ENCODE measurements at places on chromosomes 1 and 21. TPM values are rescaled to one million over a fixed set of nuclear protein-coding genes. Genes with fewer than 3 reads are reported as not detected.

GRCh38 chr1:222821239-222821638 lies 6.4 kb downstream of the DISP1 start:
- no peak for DNase-seq

DNA sequence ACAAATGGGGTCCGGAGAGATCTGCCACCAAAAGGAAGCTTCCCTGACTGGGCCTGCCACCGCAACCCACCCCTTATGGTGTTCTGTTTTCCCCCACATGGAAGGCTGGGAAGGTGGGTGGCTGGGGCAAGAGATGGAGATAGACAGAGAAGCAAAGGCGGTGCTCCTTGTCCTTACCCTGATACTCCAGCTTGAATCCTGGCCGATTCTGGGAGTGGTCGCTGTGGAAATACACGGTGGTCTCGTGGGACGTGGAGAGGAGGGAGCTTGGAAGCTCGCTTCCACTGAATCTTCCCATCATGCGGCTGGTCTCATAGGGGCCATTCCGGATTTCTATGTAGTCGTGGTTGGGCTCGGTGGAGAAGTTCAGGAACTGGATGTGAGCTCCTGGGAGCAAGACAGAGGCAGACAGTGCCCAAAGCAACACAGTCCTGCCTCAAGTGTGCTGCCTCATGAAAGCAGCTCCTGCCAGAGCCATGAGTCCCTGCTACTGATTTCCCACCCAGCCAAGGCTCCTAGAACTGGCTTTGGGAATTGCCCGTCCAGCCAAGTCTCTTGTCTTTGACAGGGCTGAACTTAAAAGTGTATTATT lies 138.5 kb downstream of the ZSCAN20 start:
- DNase-seq: no peak

GRCh38 chr1:30787856-30788495 lies 30.4 kb upstream of the LAPTM5 start:
- DNase-seq: no peak

- no peak for DNase-seq
Measured at GRCh38 chr1:209624558-209625549, 27.4 kb downstream of the LAMB3 start.

- no peak for DNase-seq
Measured at GRCh38 chr1:97680894-97681293, 239.9 kb downstream of the DPYD start.

GRCh38 chr1:200985481-200985880 lies 38.0 kb downstream of the KIF21B start:
- DNase-seq: no peak

- DNase-seq: no peak
Measured at GRCh38 chr1:38992412-38993111, 1.5 kb downstream of the AKIRIN1 start.

GRCh38 chr1:202017749-202018467 lies 7.5 kb downstream of the ELF3 start:
- DNase-seq: no peak

- DNase-seq: no peak
Measured at GRCh38 chr21:29196670-29197191, 66.3 kb downstream of the MAP3K7CL start.

DNA sequence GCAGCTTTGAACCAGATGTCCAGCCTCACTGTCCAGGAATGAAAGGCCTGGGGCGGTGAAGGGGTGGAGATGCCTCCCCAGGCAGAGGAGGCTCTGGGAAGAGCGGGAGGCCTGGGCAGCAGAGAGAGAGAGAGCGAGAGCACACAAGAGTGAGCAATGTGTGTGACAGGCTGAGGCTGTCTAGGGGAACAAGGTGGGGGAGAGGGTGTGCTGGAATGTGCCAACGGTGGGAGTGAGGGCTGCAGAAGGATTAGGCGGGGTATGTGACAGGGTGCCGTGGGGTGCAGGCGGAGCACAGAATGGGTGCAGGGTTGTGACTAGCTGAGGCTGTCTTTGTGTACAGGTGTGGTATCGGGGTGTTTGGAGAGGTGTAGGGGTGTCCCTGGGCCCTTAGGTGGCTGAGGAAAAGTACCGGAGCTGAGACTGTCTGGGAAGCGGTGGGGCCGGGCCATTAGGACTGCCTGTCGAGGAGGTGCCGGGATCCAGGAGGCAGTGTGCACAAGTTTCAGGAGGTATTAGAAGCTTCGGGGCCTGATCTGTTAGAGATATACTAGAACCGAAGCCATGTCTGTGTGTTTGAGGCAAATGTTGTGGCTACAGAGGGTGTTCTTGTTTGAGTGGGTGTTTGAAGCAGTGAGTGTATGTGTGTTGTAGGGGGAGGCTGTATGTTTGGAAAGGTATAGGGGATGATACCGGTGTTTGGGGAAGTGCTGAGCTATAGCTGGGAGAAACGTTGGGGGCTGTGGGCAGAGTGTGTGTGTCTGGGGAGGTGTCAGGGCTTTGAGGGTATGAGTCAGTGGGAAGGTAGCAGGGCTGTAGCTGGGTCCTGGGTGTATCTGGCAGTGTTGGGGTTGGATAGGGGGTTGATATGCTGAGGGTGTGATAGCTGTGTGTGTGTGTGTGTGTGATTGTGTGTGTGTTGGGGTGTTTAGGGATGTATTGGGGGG lies 9.1 kb downstream of the AHDC1 start:
- peak; percentile 51 for DNase-seq

DNA sequence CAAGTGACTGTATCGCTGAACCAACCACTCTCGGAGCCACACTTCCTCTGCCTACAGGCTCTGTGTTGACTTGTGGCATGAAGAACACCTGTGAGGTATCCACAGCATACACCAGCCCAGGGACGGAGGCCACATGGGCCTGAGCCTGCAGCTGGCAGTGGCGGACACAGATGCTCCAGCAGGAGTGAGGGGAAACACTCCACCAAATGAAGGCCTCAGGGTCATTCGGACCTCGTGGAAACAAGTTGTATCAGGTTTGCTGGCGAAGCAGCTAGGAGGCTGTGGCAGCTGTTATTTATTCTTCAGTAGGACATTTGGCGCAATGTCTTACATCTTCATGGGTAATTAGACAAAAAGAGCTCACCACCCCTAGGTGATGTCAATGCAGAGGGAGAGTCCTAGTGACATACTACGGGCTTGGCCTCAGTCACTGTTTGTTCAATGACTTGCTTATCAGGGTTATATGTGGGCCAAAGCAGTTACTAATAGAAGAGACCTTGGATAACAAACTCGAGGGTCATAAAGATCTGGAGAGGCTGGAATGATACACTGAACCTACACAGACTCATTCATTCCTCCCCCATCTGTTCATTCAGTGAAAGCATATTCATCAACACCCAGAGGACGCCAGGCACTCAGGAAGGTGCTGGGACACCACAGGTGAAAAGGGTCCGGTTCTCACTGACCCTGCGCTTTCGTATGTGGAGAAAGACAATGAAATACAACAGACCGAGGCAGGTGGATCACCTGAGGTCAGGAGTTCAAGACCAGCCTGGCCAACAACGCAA lies 11.6 kb upstream of the ETS2 start:
- DNase-seq: no peak

GRCh38 chr1:248825909-248826760 lies at the start of gene SH3BP5L:
TSS of gene SH3BP5L (minus strand) at chr1:248825915. CDS start at chr1:248824935, 980 bp downstream.
- peak; percentile 93 for DNase-seq

Gene HAO2
- not detected for total RNA-seq

Gene COG2
- total RNA-seq: 17.7 TPM

Gene TPTE
- total RNA-seq: not detected

Gene CCSAP
- total RNA-seq: 11.4 TPM

Gene TFAP2E
- total RNA-seq: 0.17 TPM

Gene C1orf87
- total RNA-seq: not detected

Data from mammary epithelial cell (primary cell).